Stimulated activated CD4-positive, alpha-beta T cell treated with anti-CD3 and anti-CD28 coated beads, TNF-alpha, amount 100 ng/mL, for 48 hours (primary cell): ENCODE measurements at places on chromosomes 6 and 20.

GRCh38 chr6:137724495-137725211 is 142.4 kb upstream of the TNFAIP3 start:
- DNase-seq = no peak

- DNase-seq = no peak
Measured at GRCh38 chr6:37109714-37110499, 60.0 kb upstream of the PIM1 start.

DNA sequence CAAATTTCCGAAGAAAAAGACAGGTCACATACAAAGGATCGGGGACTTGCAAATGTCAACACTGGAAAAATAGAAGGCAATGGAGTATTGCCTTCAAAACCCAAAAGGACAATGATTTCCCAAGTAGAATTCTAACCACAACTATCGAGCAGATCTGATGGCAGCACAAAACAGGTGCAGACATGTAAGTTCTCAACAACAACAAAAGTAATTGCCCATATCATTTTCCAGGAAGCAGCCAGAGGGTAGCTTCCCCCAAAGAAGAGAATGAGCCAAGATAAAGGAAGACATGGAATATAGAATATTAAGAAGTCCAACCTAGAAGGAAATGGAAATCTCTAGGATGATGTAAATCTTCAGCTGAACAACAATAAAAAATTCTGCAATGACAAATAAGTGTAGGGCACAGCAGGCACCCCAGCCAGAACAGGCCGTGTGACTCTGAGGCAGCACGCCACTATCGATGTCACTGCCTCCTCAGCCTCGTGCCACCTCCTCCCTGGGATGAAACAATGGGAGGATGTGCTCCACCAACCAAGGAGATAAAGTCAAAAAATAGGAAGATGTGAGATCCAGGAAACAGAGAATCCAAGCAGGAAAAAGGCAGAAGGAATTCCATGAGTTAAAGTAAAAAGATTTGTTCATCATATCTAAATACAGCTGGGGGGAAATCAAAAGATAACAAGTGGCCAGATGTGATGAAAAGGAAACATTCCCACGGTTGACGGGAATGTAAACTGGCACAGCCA is 34.1 kb downstream of the SERPINB1 start:
- DNase-seq = no peak

GRCh38 chr6:138307352-138307751 is 70.4 kb upstream of the SMIM28 start:
- DNase-seq = no peak

- DNase-seq = no peak
Measured at GRCh38 chr6:3446184-3446583, 10.7 kb downstream of the SLC22A23 start.

DNA sequence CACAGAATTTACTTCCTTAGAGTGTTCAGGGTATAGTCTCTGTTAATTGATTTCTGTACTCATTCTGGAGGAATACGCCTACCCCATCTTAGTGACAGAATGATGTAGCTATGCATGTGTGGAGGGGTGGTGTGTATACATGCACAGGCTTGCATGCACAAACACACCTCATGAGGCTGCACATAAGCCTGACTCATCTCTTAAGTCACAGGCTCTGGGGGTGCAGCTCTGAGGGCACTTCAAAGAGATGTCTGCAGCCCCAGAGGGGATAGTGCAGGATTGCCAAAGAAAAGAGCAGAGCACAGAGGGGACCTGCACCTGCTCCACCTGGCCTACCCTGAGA is 24.6 kb downstream of the TBX18 start:
- DNase-seq = no peak

DNA sequence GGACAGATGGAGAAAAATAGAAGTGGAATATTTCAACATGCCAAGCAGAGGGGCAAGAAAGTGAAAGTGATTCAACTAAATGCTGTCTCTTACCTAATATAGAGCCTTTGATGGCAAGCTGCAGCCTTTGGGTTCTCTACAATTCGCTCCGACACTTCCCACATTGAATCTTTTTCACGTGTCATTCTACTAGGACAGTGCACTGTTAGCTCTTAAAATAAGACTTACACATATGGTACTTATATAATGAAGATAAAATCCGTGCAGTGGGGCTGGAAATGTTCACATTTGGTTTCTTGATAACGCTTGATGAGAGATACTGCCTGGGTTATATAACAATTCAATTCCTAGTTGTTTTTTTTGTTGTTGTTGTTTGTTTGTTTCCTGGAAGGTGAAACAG is 502.4 kb downstream of the LMBRD1 start:
- DNase-seq = no peak

- DNase-seq = peak; percentile 25
Measured at GRCh38 chr20:44028868-44029847, 114.5 kb downstream of the TOX2 start.

DNA sequence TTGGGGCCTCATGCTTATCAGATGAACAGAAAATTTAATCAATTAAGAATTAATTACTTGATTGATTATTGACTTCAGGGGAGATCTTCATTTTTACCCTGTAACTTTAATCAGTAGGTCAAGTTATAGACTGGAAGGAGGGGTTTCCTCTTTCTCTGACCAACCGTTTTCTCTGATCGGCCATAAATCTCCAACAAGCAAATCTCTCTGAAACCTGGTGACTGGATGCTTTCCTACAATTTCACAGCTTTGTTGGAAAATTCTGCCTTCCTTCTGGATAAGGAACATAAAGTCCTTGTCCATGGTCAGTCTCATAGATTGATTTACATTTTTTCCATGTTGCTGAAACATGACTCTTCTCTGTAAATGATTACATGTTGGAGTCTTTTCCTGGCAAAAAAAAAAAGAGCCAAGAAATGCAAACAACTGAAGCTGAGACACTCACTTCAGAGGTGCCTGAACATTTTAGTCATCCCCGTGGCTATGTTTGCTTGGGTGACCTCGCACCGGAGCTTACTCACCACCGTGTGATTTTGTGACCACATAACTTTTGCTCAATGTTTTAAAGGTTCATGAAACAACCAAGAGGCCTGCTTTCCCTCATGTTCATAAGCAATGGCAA is 31.0 kb downstream of the IRF4 start:
- DNase-seq = peak; percentile 70

DNA sequence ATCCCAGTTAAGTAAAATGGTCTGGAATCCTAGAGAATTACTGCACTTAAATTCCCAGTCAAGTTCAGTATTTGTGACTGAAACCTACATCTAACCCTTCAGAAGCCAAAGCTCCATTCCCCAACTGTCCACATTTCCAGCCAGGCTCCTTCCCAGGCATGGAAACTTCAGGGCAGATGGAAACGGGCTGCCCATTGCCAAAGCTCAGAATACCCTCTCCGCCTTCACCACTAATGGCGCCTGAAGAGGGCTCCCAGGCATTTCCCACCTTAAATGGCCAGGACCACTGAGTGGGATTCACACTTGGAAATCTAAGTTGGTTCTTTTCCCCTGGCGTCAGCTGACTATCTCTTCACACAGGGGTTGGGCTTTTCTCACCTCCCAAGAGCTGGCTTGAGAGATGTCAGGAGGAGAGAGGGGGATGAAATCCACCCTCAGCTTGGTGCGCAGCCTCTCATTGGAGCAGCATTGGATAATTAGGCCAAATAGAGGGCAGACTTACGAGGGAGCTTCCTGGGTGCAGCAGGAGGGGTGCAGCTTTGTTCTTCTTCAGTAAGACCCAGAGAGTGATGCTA is 82.9 kb downstream of the ANKRD60 start:
- DNase-seq = no peak
